ENCODE measurements at places on chromosomes 6 and 20.

- DNase-seq = no peak
Observed at GRCh38 chr6:20483887-20484497, 50.3 kb upstream of the CDKAL1 start.

GRCh38 chr20:58069207-58069606 is 159.2 kb downstream of the ANKRD60 start:
- DNase-seq = no peak

GRCh38 chr20:32524829-32525501 is 60.2 kb downstream of the NOL4L start:
- peak; percentile 79 for DNase-seq

- DNase-seq = no peak
Observed at GRCh38 chr6:118844915-118845314, 49.0 kb upstream of the ASF1A start.

- no peak for DNase-seq
Observed at GRCh38 chr6:89597988-89598387, 40.6 kb downstream of the LYRM2 start.

GRCh38 chr6:41747256-41748101 is at the start of gene PGC:
PGC (minus strand) TSS chr6:41747397; CDS start chr6:41747334, 63 bp downstream.
- no peak for DNase-seq

DNA sequence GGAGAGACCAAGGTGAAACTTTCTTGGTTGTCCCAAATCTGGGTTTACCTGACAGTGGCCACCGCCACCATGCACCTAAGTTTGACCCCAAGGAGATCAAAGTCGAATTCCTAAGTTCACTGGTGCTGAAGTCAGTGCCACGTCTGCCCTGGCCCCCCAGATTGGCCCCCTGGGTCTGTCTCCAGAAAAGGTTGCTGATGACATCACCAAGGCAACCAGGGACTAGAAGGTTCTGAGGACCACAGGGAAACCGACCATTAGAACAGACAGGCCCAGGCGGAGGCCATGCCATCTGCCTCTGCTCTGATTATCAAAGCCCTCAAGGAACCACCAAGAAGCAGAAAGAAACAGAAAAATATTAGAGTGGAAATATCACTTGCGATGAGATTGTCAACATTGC is 91.2 kb downstream of the DLL1 start:
- DNase-seq = no peak

DNA sequence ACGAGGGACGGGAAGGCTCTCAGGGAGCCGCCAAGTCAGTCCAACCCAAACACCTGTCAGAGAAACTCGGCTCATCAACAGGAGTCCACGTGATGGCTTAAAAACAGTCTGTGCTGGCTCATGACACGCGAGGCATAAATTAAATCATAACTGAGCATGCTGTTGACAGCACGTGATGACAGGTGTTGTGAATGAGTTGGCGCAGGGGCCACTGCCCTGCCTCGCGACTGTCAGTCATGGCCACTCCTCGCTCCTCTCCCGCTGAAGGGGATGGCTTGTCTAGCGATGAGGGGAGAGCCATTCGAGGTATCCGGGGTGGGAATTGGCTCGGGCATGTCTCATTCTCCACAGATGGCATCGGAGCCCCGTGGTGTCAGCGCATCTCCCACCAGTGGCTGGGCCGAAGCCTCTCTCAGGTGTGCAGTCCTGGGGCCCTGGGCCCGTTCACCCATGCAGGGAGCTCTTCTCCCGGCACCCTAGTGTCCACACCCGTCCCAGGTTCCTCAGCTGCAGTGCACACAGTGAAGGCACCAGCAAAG is 313.3 kb downstream of the BMP7 start:
- DNase-seq = no peak

DNA sequence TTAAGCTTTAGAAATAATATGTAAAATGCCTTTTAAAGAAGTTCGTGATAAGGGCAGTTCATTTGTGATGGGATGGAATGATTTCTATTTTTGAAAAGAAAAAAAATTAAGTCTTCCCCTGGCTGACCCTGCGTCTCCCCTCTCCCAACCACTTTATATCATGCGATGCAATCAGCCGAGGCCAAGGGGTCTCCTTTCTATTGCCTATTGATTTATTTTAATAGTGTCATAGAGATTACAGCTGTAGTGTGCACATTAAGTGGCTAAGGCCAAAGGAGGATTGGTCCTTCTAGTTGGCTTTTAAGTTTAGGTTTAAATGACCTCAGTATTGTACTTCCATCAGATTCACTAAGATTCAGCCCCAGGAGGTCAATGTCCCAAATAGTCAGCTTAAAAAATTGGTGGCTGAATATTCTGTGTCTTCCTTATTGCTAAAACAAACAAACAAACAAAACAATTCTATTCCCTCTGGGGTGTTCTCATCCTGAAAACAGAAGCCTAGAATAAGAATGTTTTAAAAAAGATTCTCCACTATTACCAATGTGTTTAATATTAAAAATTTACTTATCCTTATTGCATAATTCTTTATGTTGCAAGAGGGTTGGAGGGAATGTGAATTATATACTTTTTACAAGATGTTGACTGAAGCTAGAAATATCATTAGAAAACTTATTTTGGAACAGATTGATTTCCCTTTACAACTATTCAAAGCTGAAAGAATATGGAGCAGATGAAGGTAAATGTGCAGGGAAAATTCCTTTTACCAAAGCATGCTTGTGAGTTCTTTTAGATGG is 359.1 kb downstream of the SAMD5 start:
- no peak for DNase-seq

GRCh38 chr6:74057326-74057725 is 361.3 kb downstream of the CD109 start:
- no peak for DNase-seq

- no peak for DNase-seq
Observed at GRCh38 chr20:59159091-59159490, 4.5 kb upstream of the ZNF831 start.

GRCh38 chr6:89436226-89436625 is 3.3 kb downstream of the ANKRD6 start:
- DNase-seq = no peak

DNA sequence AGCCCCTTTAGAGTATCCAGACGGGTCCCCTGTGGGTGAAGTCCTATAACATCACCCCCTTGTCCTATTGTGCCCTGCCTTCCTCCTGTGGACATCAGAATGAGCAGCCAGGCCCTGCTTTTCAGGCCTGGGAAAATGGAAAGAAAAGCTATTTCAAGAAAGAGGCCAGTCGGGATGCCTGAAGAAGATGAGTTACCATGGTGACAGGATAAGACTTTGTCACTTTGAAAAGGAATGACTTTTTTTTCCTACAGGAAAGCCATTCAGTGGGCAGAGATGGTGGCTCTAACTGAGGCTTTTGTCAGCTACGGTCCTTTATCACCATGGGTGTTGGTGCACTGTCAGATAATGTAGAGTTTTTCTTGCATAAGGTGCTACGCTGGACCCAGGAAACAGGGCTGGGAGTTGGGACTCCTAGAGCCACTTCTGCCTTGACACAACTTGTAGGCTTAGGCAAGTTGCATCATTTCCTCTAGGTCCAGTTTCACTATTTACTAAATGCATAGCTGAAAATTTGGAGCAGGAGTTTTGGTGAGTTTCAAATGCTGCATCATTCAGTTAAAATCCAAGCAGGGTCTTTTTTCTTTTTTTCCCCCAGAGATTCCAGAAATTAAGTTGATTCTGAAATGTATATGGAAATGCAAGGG is 293.6 kb upstream of the PRND start:
- DNase-seq = no peak

DNA sequence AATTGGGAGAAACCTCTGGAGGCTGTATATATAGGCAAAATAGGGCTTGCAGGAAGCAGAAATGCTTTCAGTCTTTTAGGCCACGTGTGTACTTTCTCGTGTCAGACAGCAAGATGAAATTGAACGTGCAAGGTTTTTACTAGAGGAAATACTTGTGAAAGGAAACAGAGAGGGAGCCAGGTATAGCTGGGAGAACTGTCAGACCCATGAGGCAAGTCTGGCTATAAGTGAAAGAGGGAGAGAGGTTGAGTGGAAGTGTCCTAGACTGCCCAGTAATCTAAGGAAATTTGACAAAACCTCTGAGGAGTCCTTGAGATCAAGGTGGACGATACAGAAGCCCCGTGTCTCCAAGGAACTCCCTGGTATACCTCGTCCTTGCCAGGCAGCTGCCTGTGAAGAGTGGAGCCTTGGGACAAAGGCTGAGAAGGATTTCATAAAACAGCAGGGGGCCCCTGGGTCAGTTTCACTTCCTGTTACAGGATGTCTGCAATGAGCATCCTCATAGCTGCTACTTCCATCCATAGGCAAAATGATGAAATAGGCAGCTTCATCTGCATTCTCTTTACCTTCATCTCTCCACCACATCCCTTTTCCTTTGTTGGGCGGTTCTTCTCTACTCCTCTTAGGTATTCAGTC is 114.4 kb upstream of the MAP3K7 start:
- no peak for DNase-seq

- DNase-seq = no peak
Observed at GRCh38 chr20:50930139-50930975, 880 bp downstream of the ADNP start.

- DNase-seq = no peak
Observed at GRCh38 chr6:32214126-32214525, 9.7 kb downstream of the NOTCH4 start.

DNA sequence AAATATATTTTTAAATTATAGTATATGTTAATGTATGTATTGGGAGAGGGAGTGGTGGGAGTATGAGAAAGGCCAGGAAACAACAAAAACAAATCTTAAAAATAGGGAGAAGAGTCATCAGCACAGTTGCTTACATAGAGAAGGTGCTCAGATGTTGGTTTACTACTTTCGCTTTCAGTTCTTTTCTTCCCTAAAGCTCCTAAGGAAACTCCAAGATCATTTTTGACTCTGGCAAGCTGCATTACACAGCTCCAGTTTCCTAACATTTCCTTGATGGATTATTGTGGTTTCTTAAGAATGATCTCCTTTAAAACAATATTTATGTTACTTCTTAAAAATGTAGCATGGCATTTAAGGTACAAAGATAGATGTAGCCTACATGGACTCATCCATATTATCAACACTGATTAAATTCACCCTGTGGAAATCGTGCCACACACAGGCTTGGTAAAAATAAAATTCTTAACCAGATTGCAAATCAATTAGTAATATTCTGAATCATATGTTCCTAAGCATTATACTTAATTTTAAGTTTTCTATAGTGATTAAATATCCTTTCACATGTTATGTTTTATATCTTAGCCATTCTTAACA is 118.0 kb upstream of the MAN1A1 start:
- no peak for DNase-seq

DNA sequence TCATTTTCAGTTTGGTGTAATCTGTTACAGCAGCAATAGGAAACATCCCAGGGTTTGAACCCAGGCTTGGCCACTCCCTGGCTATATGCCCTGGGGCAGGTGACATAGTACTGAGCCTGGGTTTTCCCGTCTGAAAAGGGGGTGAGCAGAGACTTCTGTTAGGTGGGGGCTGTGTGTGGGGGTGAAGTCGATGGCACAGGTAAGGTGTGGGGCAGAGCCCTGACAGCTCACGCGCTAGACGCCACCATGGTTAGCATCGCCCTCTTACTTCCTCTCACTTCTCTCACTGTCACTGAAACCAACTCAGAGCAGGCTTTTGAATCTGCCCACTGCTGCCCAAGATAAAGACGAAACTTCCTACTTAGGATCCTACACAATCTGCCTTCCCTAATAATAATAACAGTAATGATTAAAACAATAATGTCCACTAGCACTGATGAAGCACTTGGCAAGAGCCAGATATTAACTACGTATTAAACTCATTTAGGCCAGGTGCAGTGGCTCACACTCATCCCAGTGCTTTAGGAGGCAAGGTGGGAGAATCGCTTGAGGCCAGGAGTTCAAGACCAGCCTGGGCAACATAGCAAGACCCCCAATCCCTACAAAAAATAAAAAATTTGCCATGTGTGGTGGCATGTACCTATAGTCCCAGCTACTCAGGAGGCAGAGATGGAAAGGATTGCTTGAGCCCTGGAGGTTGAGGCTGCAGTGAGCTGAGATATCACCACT is 117.9 kb upstream of the PTPN1 start:
- no peak for DNase-seq

DNA sequence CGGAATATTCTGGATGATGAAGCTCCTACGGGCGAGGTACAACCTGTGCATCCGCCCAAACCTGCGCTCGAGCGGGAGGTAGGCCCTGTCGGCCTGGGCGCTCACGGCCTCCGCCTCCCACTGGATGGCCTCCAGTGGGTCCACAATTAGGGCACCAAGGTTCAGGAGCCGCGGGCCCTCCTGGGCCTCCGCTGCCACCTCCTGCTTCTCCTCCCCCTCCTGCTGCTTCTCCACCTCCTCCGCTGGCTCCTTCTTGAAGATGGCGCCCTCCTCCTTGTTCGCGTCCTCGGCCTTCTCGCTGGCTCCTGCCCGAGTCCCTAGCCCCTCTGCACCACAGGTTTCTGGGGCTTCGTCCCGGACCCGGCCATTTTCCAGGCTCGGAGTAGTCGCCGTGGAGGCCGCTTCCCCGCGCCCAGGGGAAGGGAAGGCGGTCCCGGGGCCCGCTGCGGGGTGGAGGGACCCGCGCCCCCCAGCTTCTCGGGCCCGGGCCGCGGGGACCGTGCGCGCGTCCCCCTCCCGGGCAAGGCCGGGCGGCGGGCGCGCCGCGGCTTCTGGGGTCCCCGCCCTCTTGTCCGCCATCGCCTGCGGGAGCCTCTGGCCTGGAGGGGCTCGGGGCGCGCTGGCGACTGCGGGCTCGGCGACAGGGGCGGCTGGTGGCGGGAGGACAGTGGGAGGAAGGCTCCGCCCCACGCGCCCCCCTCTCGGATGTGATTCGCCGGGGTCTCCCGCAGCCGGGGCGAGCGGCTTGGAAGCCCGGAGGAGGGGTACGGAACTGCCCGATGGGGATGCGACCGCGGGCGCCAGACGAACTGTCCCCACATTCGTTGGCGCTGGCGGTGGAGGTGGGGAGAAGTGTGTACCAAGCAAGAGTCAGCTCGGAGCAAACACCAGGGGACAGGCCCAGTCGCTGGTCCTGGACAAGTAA is 17.6 kb downstream of the PLAGL2 start:
- DNase-seq = peak; percentile 62

- no peak for DNase-seq
Observed at GRCh38 chr6:40960742-40961430, 78.1 kb downstream of the UNC5CL start.

- no peak for DNase-seq
Observed at GRCh38 chr6:163500105-163500504, 85.6 kb downstream of the QKI start.

GRCh38 chr6:17705778-17706579 is 746 bp downstream of the NUP153 start:
- DNase-seq = no peak

- DNase-seq = no peak
Observed at GRCh38 chr6:89084542-89084941, 4.0 kb downstream of the PNRC1 start.

- no peak for DNase-seq
Observed at GRCh38 chr20:841568-842546, 8.3 kb downstream of the FAM110A start.

- DNase-seq = no peak
Observed at GRCh38 chr6:56649782-56650181, 7.1 kb upstream of the DST start.

- DNase-seq = no peak
Observed at GRCh38 chr6:811831-812230, 118.9 kb upstream of the EXOC2 start.

- DNase-seq = no peak
Observed at GRCh38 chr20:42530855-42531448, 658.8 kb downstream of the PTPRT start.

GRCh38 chr6:150286912-150287311 is 81.9 kb upstream of the IYD start:
- DNase-seq = no peak

- DNase-seq = no peak
Observed at GRCh38 chr6:134245706-134246105, 72.2 kb downstream of the SGK1 start.

Measured in amygdala (tissue), 56 donors.